ENCODE measurements at places on chromosomes 4 and X.
A peak's percentile ranks its signal among the peaks of the same experiment; 100 is the strongest.

- DNase-seq, result no peak
Observed at GRCh38 chr4:124530464-124531077, 182.0 kb downstream of the ANKRD50 start.

- no peak for DNase-seq
Observed at GRCh38 chrX:8025705-8026104, 98.5 kb upstream of the PNPLA4 start.

- no peak for DNase-seq
Observed at GRCh38 chr4:127730142-127730913, at the start of gene SLC25A31. TSS of gene SLC25A31 (plus strand) at chr4:127730400. CDS start at chr4:127730546, 146 bp downstream.

GRCh38 chr4:11912886-11913285, 484.2 kb upstream of the HS3ST1 start:
- no peak for DNase-seq

- no peak for DNase-seq
Observed at GRCh38 chr4:82718162-82718940, 80.2 kb downstream of the SCD5 start.

DNA sequence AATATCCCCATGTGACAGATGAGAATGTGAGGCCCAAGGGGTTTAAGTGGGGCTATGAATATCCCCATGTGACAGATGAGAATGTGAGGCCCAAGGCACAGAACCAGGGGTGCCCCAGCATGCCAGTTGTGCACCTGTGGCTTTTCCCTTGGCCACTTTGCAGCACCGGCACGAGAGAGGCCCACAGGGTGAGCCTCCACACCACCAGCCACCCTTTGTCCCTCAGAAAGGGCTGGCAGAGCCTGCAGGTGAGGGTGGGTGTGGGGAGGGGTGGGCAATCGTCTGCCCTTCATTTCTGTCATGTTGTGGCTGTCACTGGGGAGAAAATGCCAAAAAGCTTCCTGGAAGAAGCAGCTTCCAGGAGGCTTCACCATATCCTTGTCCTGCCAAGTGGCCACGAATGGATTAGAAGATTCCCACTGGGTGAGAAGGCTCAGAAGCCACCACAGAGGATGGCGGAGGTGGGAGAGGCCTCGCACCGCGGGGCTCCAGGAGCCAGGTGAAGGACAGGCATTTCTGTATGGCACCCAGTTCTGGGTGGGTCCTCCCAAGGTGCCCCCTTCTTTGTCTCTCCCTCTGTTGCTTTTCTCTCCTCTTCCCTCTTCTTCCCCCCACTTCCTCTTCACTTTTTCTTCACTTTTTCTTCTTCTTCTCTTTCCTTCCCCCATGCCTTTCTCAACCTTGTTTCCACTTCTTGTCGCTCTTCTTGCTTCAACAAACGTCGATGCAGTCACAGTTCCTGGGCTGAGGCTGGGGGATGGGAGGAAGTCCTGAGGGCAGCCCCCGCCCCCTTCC, 469 bp upstream of the GPR78 start:
- DNase-seq, result no peak

DNA sequence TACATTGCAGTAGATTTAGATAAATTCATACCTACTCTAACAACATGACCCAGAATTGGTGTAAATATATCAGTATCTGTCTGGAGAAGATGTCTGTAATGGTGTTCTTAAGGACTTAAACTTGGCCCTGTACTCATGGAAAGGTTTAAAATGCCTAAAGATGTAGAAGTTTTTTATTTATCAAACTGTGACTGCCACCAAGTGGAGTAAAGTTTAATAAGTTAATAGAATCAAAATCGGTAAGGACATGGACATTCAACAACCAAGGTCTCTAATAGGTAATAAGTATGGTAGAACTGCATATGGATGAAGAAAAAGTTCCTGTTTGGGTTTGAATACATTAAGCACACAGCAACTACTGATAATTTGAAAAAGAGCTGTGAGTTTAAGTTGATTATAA, 474.0 kb upstream of the NDST3 start:
- no peak for DNase-seq

GRCh38 chr4:56657128-56657527, 24.0 kb downstream of the HOPX start:
- no peak for DNase-seq

DNA sequence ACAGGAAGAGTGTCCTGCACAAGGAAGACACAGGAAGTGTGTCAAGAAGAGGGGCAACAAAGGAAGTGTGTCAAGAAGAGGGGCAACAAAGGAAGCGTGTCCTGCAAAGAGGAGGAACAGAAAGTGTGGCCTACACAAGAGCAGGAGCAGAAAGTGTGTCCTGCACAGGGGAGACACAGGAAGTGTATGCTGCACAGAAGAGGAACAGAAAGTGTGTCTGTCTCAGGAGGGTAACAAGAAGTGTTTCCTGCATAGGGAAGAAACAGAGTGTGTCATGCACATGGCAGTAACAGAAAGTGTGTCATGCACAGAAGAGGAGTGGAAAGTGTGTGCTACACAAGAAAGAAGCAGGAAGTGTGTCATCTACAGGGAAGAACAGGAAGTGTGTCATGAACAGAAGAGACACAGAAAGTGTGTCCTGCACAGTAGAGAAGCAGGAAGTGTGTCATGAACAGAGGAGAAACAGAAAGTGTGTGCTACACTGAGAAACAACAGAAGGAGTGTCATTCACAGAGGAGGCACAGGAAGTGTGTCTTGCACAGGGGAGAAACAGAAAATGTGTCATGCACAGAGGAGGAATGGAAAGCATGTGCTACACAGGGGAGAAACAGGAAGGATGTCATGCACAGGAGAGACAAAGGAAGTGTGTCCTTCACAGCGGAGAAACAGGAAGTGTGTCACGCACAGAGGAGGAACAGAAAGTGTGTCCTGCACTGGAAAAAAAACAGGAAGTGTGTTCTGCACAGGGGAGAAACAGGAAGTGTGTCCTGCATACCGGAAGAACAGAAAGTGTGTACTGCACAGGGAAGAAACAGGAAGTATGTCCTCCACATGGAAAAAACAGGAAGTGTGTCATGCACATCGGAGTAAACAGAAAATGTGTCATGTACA, 526.4 kb upstream of the PRKX start:
- DNase-seq, result no peak

DNA sequence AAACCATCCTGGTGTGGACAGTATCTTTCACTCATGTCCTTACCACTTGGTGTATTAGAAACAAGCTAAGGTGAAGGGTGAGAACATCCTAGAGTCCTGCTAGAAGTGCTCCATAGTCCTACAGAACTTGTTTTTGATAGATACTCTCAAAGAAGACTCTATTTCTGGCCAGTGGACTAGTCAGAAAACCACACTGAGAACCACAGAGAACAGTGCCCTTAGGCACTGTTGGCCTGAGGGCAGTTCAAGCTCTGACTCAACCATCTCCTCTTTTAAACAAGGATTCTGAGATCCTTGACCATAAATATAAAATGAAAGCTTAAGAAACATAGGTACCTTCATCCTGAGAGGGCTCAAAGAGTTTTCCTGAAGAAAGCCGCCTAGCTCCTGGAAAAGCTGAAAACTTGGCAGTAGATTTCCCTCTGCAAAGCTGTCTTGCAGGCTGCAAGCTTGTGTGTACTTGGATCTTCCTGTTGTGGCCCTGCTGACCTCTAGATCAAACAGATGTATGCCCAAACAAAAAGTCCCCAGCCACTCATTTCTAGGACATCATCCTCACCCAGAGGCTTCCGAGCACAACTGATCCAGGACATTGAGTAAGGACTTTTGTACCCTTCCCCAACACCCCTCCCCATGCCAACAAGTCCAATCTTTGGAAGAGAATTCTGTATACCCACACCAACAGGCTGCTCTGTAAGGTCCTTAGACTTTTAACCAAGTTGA, 111.6 kb upstream of the CXCL13 start:
- DNase-seq, result no peak

- DNase-seq, result no peak
Observed at GRCh38 chrX:43573441-43574015, 82.6 kb upstream of the MAOA start.

- DNase-seq, result no peak
Observed at GRCh38 chr4:122604146-122604545, 16.7 kb downstream of the IL21 start.

GRCh38 chr4:143186212-143186611, 1.5 kb downstream of the USP38 start:
- no peak for DNase-seq

GRCh38 chr4:113636438-113636818, 125.1 kb downstream of the CAMK2D start:
- DNase-seq, result peak; percentile 52

GRCh38 chr4:86981789-86982188, 47.0 kb downstream of the AFF1 start:
- peak; percentile 13 for DNase-seq

DNA sequence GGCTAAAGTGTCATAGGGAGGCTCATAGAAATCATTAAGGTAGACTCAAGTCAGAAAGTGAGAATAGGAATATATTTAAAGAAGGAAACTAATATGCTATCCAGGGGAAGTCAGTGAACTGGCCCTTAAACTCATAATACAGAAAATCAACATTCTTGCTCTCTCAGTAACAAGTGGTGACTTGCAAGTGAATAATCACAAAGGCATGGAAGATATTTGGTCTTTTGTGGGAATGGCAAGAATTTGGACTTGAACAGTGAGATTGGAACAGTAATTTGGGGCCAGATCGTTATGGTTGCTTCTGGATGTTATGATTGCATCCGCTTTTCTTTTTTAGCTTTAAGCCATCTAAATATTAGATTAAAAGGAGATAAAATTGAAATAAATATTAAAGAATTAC, 103.8 kb downstream of the TBC1D19 start:
- DNase-seq, result no peak

Data from CD4-positive, alpha-beta T cell treated with Interleukin-6 at 100 ng/mL for 8 hours (primary cell).